ENCODE measurements at places on chromosomes 2 and 18.
A peak's percentile ranks its signal among the peaks of the same experiment; 100 is the strongest.

DNA sequence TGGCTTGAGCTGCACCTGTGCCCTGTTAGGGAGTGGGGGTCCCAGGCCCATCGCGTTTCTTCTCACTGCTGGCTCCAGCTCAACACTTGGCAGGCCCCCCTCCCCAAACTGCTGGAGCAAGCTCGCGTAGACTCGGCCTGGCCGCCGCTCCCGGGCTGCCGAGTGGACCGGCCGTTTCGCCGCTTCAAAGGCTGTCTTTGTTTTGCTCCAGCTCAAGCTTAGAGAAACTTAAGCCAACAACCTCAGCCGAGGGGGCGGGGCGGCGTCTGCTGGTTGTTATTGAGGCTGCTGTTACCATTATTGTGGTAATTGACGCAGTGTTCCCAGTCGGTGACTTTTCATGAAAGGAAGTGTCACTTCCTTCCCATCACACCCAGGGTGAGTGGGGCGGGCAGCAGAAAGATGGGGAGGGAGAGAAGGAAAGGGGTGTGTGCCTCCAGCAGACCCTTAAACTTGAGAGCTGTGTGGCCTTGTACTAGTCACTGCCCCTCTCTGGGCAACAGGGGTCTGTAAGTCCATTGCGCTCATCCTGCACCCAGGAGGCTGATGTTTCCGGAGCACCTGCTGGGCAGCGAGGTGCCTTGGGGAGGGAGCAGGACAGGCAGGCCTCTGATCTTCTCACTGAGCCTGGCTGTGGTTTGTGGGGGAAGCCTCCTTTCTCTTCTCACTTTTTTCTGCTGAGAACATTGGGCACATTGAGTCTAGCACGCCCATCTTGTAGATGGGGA lies 2.1 kb downstream of the ARID5A start:
- DNase-seq: no peak

DNA sequence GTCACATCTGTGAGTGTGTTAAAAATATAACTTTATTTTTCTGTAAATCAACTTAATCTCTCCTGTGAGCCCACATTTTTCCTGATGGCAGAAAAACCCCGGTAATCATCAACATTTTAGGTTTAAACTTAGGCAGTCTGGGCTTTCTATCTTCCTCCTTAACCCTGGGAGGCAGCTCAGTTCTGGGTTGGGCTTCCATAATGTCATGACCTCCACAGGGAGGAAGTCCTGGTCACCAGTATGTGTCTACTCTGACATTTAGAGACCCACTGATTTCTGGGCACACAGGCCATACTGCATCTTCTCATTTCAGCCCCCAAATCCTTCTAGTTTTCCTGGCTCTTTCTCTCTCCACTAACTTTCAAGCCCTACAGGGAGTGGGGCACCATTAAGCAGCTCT lies 181.2 kb downstream of the DYSF start:
- DNase-seq: no peak

DNA sequence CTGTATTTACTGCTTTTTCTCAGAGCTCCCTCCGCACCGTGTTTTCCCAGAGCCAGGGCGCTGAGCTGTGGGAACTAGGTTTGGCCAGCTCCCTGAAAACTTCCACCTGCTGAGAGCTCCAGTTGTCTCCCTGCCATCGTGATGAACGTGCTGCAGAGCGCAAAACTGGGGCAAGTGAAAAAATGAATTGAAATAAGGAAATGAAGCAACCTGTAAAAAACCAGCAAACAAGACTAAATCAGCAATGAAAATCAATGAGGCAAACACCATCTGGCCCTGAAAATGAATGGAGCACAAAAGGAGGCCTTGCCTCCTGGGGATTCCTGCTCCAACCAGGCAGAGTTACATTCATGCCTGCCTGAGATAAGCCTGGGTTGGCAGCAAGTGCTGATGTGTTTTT lies 129.9 kb downstream of the MARCHF4 start:
- DNase-seq: no peak

DNA sequence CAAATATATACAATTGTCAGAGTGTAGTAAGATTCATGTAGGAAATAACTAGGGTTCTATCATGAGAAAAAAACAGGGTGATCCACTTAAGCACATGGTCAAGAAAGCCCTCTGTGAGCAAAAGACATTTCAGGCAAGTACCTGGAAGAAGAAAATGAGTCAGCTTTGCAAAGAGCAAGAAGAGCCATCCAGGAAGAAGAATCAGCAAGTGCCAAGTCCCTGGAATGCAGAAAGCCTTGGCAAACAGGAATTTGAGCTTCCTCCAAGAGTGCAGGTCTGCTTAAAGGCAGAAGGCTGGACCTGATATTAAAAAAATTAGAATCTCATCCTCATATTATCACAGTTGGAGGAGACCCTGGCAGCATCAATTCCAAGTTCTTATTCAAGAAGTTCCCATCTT lies 188.5 kb upstream of the CELF4 start:
- no peak for DNase-seq

- DNase-seq: peak; percentile 55
Observed at GRCh38 chr2:157825885-157826284, 50.2 kb downstream of the ACVR1 start.

GRCh38 chr2:204108781-204109295 lies 172.3 kb downstream of the ICOS start:
- no peak for DNase-seq

DNA sequence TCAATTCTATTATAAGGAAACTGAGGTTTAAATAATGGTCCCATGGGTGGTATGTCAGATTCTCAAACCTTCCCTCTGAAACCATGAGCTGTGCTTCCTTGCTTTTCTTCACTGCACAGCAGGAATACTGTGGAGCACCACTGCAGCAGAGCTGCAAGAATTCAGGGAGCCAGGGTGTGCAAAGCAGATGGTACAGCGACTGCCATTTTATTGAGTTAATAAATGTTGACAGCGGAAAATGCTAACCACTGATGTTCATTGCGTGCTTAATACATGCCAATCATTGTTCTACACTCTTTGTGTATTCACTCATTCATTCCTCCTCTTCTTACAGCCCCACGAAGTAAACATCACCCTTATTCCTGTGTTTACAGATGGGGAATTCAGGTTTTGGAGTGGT lies 152.2 kb upstream of the THSD7B start:
- DNase-seq: no peak

GRCh38 chr2:239283288-239283945 lies 117.4 kb downstream of the HDAC4 start:
- DNase-seq: no peak

GRCh38 chr18:48751727-48752468 lies 198.9 kb downstream of the SMAD7 start:
- no peak for DNase-seq

GRCh38 chr2:71566372-71566771 lies 113.0 kb downstream of the DYSF start:
- peak; percentile 14 for DNase-seq

- no peak for DNase-seq
Observed at GRCh38 chr18:8020132-8020846, 453.2 kb downstream of the PTPRM start.

DNA sequence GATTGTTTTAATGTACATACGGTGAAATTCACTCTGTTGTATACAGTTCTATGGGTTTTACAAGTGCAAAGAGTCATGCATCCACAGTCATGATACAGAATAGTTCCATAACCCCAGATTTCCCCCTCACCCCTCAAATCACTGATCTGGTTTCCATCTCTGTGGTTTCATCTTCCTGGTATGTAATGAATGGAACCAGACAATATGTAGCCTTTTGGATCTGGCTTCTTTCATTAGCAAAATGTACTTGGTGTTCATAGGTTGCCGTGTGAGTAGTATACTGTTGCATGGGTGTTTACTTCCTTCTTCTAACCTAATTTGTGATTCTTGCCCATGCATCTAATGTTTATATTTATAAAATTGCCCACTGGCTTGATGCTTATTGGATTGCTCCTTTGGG lies 298.7 kb upstream of the NRP2 start:
- DNase-seq: no peak

GRCh38 chr2:150485114-150485870 lies 2.2 kb downstream of the RND3 start:
- no peak for DNase-seq

DNA sequence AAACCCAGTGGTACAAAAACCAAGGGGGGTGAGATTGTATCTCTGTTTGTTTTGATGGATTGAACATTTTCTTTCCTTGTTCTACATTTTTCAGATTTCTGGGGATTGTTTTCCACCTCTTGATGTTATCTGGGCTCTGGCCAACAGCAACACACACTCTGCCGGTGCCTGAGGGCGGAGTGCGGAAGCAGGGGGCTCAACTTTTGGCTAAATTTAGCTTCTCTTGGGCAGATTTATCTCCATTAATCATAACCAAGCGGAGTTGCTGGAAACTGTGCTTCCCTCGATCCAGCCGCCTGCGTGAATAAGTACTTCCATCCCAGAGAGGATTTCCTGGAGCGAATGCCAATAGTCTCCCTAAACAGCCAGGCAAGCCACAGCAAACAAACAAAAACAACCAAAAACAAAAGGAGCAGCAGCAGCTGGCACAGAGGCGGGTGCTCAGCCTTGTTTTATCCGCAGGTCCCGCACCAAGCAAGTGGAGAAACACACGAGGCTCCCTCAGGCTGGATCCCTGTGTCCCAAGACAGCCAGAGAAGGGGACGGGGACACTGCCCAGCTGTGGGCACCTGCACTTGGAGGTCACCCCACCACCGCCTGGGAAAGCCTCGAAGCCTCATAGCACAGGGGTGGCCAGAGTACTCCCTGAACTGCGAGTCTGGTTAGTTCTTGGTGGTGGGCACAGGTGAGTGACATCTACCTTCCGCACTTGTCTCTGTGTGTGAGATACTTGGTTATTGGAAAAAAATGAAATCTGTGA lies 143.4 kb downstream of the NDUFA10 start:
- peak; percentile 1 for DNase-seq

DNA sequence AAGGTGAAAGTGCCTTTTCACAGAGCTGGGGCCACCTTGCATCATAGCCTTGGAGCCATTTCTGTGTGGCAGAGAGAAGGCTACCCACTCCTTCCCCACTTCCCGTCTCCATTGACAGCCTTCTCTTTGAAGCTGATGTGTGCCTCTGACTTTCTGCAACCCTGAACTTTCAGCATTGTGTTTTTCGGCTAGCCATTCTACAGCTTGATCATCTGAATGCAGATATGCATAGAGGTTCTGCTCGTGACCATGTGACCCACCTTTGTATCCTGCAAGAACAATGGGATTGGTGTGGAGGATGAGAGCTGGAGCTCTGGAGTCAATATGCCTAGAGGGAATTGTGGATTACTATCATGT lies 69.1 kb upstream of the KCNE4 start:
- DNase-seq: no peak

GRCh38 chr2:64330281-64331113 lies 123.5 kb upstream of the LGALSL start:
- no peak for DNase-seq

Data from fibroblast of skin of left biceps (primary cell).